Astrocyte of the spinal cord (primary cell): ENCODE measurements at places on chromosomes 12 and 14.
A peak's percentile ranks its signal among the peaks of the same experiment; 100 is the strongest.

- no peak for DNase-seq
Observed at GRCh38 chr12:94799136-94799535, 148.8 kb upstream of the TMCC3 start.

DNA sequence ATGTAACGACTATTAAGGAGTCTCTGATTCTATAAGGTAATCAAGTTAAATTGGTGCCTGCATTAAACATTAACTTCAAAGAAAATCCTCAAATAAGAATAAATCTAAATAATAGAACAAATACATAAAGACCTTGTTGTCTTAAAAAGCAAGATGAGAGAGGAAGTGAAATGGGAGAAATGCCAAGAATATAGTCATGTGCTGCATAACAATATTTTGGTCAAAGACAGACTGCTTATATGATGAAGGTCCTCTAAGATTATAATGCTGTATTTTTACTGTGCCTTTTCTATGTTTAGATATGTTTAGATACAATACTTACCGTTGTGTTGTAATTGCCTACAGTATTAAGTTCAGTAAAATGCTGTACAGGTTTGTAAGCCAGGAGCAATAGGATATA, 213.6 kb downstream of the C12orf42 start:
- no peak for DNase-seq

DNA sequence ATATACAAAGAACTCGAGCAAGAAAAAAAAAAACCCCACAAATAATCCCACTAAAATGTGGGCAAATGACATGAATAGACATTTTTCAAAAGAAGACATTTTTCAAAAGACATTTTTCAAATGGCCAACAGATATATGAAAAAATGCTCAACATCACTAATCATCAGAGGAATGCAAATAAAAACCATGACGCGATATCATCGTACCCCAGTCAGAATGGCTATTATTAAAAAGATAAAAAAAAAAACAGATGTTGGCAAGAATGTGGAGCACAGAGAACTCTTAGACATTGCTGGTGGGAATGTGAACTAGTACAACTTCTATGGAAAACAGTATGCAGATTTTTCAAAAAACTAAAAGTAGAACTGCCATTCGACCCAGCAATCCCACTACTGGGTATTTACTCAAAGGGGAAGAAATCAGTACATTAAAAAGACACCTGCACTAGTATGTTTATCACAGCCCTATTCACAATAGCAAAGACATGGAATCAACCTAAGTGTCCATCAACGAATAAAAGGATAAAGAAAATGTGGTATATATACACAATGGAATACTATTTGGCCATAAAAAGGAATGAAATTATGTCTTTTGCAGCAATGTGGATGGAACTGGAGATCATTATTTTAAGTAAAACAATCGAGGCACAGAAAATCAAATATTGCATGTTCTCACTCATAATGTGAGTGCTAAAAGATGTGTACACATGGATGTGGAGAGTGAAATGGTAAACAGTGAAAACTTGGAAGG, 16.3 kb downstream of the ZBTB39 start:
- DNase-seq: no peak

GRCh38 chr14:75306927-75307699, 28.5 kb downstream of the FOS start:
- no peak for DNase-seq

GRCh38 chr12:56151672-56152131, 685 bp upstream of the MYL6B start:
- no peak for DNase-seq

- no peak for DNase-seq
Observed at GRCh38 chr14:106778986-106779385, 1252.6 kb downstream of the TMEM121 start.

DNA sequence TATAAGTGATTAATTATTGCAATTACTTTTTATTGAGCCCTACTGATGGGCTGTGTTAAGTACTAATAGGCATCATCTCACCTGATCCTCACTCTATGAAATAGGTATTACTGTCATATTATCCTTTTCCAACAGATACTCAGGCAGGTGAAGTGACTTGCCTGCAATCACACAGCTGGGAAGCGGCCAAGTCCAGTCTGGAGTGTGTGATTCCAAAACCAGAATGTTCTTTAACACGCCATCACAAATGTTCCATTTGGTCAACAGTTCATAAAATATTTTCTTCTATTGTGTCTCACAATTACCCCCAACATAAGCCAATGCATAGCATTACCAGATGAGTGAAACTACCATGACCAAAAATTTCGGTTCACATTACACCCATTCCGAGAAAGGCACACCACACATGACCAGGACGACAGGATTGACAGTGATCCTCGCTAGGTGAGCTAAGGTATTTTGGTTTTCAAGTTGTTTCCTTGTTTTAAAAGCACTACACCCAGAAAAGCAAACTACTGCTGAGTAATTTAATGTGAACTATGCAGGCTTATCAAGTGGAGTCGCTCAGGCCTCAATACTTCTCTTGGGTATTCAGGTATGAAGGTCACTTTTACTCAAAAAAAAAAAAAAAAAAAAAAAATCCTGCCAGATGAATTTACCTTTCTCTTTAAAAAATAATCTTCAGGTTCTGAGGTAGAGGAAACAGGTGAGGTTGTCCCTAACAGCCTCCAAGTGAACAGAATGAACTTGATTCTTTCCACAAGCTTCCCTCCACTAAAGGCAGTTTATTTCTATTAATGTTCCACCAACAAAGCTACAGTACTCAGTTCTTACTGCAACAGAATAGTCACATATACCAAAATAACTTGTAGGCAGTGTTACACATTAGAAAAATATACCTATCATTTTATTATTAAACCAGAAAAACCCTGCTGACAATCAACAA, 2.4 kb downstream of the VPS37B start:
- no peak for DNase-seq

GRCh38 chr14:64209444-64210131, 84.6 kb downstream of the ESR2 start:
- peak; percentile 12 for DNase-seq

GRCh38 chr14:90983560-90983959, 76.9 kb downstream of the RPS6KA5 start:
- no peak for DNase-seq

GRCh38 chr12:17079251-17079909, 473.4 kb upstream of the LMO3 start:
- no peak for DNase-seq

GRCh38 chr14:67538501-67538900, 5.4 kb downstream of the PLEKHH1 start:
- DNase-seq: no peak

- DNase-seq: no peak
Observed at GRCh38 chr12:51848841-51849735, 570 bp upstream of the FIGNL2 start.

DNA sequence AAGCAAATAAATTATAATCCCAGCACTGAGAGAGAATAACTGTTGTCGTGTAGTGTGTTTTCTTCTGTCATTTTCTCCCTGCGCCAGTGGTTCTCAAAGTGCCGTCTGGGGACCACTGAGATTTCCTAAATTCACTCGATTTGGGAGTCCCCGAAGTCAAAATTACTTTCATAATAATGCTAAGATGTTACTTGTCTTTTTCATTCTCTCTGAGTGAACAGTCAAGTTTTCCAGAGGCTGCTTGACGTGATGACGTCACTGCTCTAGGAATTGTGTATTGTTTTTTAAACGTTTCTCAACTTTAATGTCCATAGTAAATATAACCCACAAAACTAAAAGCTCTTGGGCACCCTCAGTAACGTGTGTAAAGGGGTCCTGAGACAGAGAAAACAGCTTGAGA, 796 bp upstream of the POP5 start:
- DNase-seq: no peak

GRCh38 chr12:27575090-27575761, 51.2 kb downstream of the PPFIBP1 start:
- DNase-seq: no peak

DNA sequence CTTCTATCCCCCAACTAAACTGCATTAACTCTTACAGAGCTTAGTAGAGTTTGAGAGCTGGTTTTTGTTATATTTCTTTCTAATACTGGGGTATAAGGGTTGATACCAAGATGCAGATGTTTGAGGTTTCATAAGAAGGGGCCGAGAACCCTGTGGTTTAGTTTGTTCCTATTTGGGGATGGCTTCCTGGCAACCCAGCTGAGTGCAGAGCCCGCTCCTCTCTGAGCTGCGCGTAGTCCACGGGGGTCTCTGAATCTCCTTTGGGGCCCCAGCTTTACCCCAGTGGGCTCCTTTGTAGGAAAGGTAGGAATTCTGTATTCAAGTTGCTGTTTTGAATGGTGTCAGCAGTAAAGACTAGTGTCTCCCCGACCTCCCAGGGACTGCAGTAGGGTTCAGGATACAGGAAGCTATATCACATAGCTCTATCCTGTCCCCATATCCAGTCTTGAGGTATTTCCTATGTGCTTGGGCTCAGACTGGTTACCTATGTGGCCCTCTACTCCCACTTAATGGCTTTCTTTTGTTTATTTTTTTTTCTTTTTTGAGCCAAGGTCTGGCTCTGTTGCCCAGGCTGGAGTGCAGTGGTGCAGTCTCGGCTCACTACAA, 25.4 kb downstream of the PLXNC1 start:
- DNase-seq: no peak

DNA sequence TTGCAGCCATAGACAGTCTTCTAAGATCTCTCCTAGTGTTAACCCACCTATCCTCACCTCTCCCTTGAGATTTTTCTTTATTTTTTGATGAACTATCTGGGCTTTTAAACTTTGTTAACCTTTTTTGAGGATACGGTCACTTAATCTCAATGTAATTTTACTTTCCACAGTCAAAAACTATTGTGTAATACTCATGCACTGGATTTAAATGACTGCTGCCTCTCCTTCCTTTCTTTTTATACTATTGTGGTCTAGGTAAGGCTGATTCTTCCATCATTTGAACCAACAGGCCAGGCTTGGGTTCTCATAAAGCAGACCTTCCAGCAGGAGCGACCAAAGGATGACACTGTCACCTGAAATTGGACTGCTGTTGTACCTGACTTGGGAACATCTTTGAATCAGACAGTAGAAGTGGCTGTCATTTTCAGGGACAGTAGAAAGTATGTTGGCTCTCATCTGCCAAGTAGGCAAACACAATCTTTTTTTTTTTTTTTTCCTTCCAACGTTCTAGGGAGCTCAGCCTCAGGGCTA, 689 bp upstream of the PDE3A start:
- no peak for DNase-seq

GRCh38 chr12:3832738-3833137, 40.5 kb downstream of the PARP11 start:
- no peak for DNase-seq

DNA sequence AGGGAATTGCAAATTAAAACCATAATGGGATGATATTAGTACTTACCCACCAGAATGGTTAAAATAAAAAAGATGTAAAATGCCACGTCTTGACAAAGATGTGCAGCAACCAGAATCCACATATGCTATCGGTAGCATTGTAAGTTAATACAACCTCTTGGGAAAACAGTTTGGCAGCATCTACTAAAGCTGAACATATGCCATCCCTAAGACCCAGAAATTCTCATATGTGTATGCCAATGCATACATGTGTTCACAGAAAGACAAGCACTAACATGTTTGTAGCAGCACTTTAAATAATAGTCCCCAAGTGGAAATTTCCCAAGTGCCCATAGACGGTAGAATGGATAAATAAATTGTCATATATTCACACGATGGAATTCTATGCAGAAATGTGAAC, 28.3 kb upstream of the SLC5A8 start:
- no peak for DNase-seq

GRCh38 chr12:58270966-58271705, 329.8 kb downstream of the ATP23 start:
- no peak for DNase-seq

DNA sequence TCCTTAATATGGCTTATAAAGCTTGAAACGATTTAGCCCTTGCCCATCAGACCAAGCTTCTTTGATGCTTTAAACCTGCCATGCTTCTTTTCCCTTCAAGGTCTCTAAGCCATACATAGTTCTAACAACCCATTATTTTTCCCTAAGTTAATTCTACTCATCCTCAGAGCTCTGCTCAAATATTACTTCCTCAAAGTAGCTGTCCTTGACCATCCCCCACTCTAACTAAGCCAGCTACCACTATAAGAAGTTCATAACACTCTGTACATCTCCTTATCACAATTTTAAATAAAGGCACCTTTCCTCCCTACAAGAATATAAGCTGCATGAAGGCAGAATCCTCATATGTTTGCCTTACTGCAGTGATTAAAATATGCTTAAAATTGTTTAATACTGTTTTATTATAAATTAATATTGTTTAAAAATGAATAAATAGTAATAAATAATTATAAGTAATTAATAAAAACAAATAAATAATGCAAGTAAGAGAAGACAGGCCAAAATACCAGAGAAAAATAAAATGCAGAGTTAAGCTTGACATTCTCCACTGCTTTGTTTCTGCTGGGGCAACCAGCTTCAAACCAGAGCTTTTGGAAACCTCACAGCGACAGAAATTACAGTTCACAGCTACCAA, 76.8 kb downstream of the NUMB start:
- DNase-seq: no peak

GRCh38 chr12:96422192-96422591, 22.0 kb upstream of the CDK17 start:
- DNase-seq: peak; percentile 65

GRCh38 chr14:91185721-91186120, 58.8 kb downstream of the GPR68 start:
- no peak for DNase-seq

DNA sequence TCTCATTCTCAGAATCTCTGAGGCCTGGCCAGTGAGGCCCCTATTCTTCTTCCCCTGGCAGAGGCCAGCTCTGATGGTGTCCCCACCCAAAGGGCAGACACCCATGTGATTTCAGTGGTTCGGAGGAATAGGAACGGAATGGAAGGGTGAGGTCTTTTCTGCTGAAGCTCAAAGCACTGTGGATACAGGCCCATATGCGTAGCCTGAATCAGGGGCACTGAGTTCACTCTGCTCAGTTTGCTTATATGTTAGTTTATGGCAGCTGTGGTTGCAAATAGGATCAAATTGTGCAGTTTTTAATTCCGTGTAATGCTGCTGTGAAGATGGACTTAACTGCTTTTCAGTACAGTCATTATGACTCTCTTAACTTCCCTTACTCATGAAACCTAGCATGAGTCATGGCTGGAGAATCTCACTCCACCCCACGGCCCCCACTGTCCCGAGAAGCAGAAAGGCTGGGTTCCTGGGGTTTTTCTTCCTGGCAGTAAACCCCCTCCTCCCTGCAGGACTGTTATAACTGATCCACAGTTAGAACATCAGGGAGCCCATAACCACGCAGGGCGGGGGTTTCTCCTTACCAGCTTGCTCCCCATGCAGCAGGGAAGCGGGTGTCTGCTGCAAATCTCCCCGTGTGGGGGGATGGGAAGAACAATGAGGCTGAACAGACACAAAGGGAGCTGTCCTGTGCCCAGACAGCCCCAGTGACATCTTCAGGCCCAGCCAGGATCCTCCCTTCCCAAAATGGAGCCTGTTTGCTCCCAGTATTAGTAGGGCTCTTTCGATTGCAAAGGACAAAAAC, 122.7 kb downstream of the SLC38A6 start:
- DNase-seq: peak; percentile 99
